ELF-1 (cell line): ENCODE measurements at places on chromosomes 1 and 21.

GRCh38 chr1:1360506-1361169, 2.3 kb upstream of the MXRA8 start:
- DNase-seq, result peak; percentile 82

GRCh38 chr1:221334062-221334461, 407.8 kb downstream of the DUSP10 start:
- DNase-seq, result no peak

DNA sequence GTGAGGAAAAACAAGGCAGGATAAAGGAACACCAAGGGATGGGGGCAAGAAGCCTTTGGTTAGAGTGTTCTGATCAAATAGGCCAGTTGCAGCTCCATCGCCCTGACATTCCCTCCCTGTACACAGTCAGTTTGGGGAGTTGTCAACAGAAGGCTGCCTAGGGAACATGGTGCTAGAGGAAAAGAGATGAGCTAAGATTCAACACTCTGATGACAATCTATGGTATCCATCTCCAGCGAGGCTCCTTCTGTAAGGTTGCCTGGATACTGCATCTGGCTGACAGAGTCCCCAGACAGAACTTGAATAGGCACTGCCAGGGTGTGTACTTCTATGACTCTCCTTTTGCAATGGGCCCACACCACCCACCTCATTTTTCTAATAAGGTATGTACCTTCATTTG, 11.2 kb upstream of the SLAMF9 start:
- DNase-seq, result no peak

DNA sequence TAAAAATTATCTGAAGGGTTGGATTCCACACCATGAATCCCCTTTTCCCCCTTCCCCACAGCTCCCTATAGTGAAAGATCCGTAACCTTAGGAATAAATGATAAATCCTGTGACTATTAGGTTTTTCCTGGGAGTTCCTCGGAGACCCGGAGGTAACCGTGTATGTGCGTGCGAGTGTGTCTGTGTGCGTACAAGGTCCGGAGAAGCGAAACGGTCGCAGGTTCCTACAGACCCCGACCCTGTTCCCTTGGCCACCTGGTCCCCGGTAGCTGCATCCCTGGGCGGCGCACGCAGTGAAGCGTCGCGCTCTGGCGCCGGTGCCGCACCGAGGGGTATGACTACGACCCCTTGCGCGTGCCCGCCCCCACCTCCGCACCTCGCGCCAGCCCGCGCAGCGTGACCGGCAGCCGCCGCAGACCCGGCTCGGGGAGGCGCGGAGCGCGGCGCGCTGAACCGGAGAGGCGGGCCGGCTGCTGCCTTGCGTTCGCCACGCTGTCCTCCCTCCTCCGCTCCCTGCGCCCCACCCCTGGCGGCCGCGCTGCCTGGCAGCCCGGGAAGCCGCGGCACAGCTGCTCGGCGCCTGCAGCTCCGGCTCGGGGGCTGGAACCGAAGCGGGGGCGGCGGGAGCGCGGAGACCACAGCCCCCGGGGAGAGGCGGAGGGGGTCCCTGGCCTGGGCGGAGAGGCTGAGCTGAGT, at the start of gene AK5:
TSS of gene AK5 (plus strand) at position 529 of the 696 bp plus-strand sequence. CDS start 295 bp downstream, outside the sequence.
- peak; percentile 47 for DNase-seq

DNA sequence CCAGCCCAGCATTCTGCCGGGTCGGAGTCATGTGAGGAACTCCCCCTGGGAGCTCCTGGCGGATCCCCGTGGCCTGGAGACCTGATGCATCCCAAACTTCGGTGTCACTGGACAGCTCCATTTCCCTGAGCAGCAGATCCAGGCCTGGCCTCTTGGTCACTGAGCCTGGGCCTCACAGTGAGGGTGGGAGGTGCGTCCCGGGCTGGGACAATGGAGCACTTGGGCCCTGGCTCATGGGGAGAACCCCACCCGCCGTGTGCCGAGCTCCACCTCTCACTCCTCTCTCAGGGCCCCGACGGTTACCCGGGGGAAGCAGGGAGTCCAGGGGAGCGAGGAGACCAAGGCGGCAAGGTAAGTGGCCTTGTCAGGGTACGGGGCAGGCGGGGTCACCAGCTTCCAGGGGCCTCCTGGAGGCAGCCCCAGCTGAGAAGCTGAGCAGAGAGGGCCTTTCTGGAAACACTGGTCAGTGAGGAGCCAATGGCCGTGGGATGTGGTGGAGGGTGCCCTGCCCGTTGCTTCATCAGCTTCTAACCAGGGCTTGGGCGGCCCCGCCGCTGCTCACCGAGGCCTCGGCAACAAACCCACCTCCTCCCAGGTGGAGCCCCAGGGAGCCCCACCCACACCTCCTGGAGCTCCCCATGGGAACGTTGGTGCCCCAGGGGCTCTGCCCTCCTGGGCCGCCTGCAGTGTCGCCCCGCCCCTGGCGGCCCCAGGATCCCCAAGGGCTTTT, 19.8 kb downstream of the COL6A2 start:
- no peak for DNase-seq

DNA sequence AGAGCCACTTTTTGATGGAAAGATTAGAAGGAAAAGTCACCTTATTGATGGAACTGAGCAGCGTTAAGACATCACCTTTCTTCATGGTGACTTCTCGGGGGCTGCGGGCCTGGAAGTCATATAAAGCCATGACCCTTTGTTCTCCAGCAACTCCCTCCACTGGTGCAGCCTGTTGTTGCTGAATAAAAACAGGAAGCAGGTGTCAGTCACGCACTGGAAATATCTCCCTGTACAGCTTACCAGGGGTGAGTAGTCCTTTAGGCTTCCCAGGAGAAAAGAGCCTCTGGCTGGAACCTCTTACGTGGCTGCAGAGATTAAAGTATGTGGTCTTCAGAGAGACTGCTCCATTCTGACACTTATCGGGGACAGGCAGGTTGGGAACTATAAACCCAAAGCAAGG, 31.9 kb downstream of the SPTA1 start:
- DNase-seq, result peak; percentile 1

DNA sequence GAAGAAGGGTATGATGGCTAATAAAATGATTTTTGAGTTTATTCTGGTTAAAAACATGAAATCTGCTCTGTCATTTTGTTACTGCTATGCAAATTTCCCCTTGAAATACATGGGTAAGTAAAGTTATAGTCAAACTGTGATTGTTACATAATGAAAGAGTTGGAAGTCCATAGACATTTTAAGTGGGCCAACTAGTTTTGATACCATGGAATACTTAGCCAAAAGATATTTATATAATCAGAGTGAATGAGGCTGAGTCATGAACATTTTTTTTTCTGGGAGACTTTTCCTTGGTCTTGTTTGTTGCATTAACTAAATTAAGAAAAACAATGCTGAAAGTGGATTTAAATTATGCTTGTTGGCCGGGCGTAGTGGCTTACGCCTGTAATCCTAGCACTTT, 58.2 kb upstream of the MPC2 start:
- DNase-seq, result no peak

- DNase-seq, result peak; percentile 51
Observed at GRCh38 chr1:220803401-220804201, 16.9 kb downstream of the MTARC1 start.

DNA sequence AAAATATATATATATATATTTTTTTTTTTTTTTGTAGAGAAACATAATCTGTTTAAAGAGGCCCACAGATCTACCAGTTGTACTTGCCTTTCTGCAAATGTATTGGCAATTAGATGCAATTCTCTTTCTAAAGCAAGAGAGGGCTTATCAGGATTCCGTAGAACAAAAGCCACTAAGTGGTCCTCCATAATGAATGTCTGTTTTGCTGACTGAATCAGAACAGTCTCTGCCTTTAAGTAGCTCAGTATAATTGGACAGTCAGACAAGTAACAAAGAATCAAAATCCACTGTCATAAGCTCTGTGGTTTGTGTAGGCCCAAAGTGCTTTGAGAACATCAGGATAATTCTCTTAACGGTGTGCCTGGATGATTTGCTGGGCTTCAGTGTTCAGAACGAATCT, 17.3 kb downstream of the SARS1 start:
- no peak for DNase-seq

- no peak for DNase-seq
Observed at GRCh38 chr1:228794173-228794572, 58.9 kb downstream of the RHOU start.

GRCh38 chr1:179589509-179589908, 2.1 kb upstream of the TDRD5 start:
- no peak for DNase-seq

- no peak for DNase-seq
Observed at GRCh38 chr1:172951730-172952365, 98.9 kb downstream of the TNFSF18 start.

- DNase-seq, result peak; percentile 78
Observed at GRCh38 chr1:232319072-232319471, 310.9 kb downstream of the SIPA1L2 start.

DNA sequence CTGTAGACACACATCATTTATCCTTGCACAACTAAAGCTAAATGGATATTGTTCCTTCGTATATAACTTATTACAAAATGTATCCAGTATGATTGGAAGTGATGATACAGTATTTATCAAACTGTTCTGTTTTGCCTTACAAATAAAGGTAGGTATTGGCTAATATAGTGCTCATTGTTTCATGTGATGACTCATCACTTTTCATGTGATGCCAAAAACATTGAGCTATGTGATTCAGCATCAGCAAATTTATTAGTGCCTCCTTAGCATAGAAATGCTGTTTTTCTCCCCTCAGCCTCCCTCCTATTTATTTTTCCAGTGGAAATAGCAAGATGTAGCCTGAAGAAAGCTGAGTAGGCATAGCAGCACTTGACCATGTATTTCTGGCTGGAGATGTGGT, 228.6 kb upstream of the LYPLAL1 start:
- no peak for DNase-seq

GRCh38 chr1:161502641-161503393, 2.4 kb upstream of the FCGR2A start:
- DNase-seq, result no peak

DNA sequence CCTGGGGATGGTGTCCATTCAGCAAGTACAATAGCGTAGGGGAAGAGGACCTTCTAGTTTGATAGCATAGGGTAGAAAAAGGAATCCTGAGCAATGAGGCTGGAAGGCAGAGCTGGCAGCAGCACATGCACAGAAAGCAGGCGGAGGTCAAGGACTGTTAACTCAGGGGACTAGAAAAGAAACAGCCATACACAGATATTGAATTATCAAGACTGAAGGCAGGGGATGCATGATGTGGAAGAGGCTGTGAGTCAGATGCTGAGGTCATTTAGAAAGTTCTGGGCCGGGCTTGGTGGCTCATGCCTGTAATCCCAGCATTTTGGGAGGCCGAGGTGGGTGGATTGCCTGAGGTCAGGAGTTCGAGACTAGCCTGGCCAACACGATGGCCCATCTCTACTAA, 65.6 kb downstream of the OPTC start:
- DNase-seq, result no peak

- no peak for DNase-seq
Observed at GRCh38 chr1:196152975-196153374, 455.3 kb downstream of the KCNT2 start.

- no peak for DNase-seq
Observed at GRCh38 chr1:3054474-3054873, 14.5 kb upstream of the PRDM16 start.

DNA sequence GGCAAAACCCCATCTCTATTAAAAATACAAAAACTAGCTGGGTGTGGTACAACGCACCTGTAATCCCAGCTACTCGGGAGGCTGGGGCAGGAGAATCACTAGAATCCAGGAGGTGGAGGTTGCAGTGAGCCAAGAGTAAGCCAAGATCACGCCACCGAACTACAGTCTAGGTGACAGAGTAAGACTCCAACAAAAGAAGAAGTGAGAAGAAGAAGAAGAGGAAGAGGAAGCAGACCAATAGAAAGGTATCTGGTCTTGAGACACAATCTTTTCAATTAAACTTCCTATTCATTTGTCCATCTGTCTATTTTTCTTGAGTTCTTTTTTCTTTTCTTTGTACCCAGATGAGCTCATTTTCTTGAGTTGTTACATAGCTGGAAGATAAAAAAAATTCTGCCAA, 55.7 kb upstream of the ACADM start:
- no peak for DNase-seq

GRCh38 chr1:204431310-204432184, 19.9 kb upstream of the PPP1R15B start:
- DNase-seq, result peak; percentile 85

GRCh38 chr21:41511858-41512257, 3.9 kb upstream of the TMPRSS2 start:
- DNase-seq, result peak; percentile 12

DNA sequence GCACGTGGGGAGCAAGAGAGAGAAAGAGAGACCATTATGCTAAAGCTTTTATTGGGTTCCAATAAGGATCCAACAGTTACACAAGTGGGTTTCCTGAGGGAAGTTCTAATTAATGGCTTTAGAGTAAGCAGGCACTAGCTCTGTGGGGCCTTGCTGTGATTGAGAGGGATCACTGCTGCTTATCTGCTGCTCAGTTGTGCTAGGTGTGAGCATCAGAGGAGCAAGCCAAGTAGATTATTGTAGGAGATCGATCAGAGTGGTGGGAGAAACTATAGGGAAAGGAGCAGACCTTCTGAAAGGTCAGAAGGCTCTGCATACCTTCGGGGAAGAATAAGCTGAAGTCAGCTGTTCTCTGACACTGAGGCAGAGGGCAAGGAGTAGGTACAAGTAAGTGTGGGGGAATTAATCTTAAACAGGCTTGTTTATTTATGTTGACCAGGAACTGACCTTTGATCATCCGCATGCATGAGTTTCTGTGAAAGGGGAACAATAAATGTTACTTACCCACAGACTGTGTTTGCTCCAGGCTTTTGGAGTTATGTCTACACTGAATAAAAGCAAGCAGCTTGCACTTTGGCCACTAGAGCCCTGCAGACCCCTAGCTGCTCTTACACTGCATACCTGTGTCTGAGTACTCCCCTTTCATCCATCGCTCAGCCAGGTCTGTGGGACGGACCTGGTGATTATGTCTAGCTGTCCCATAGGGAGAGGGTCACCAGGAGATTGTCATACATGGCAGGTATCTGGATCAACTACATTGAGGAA, 89.7 kb downstream of the TNNI3K start:
- DNase-seq, result no peak

DNA sequence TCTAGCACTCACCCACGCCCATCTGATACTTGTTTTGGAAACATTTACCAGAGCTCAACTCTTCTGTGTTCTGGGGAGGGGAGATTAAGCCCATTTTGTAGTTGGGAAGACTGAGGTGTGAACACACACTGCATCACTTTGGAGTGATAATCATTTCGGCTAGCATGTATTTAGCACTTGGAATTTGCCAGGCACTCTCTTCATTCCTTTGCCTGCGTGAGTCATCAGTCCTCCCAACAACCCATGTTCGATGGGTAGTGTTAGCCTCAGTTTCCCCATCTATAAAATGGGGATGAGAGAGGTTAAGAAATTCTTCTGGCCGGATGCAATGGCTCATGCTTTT, 182.8 kb upstream of the TMEM51 start:
- DNase-seq, result no peak

DNA sequence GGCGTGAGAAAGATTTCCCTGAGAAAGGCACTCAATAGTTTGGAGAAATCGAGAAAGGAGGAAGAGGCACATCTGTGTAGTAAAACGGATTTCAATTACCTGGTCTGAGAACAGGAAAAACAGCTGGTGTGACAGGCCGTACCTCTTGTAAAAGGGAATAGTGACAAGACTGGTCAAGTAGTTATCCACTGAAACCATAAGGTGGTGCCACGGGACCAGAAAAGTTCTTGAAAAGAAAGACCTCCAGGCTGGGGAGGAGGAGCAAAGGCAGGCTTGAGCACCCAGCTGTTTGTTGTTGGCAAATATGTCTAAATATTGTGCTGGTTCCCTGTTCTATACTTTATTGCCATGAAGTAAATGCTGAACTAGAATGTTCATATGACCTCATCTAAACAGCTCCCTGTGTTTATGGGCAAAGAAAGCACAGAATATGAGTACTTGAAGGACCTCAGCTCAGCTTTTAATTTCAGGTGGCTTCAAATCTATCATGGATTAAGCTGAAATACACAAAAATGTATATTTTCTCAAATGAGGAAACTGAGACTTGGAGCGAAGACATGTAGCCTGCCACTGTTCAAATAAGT, 4.0 kb downstream of the HAO2 start:
- peak; percentile 76 for DNase-seq
